ENCODE measurements at places on chromosomes 13 and 19. TPM values are rescaled to one million over a fixed set of nuclear protein-coding genes. Genes with fewer than 3 reads are reported as not detected.

DNA sequence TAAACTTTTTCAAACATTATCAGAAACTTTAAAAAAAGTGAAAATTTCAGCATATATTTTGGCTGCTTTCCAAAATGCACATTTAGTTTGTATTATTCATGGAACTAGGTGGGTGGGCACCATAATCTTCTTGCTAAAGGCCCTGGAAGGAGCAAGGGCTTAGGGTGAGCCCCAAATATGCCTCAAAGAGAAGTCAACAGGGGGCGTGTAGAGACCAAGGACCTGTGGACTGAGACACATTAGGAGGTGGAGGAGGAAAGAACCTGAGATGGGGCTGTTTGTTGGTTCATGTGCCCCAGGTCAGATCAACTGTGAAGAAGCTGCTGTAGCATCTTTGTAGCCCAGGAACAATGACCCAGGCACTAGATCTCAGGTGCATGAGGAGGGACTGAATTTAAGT, 79.6 kb upstream of the OLFM4 start:
- no peak for DNase-seq

GRCh38 chr13:74324338-74324737, 190.1 kb upstream of the KLF12 start:
- no peak for DNase-seq

GRCh38 chr19:38457690-38458405, 24.4 kb downstream of the RYR1 start:
- no peak for DNase-seq

DNA sequence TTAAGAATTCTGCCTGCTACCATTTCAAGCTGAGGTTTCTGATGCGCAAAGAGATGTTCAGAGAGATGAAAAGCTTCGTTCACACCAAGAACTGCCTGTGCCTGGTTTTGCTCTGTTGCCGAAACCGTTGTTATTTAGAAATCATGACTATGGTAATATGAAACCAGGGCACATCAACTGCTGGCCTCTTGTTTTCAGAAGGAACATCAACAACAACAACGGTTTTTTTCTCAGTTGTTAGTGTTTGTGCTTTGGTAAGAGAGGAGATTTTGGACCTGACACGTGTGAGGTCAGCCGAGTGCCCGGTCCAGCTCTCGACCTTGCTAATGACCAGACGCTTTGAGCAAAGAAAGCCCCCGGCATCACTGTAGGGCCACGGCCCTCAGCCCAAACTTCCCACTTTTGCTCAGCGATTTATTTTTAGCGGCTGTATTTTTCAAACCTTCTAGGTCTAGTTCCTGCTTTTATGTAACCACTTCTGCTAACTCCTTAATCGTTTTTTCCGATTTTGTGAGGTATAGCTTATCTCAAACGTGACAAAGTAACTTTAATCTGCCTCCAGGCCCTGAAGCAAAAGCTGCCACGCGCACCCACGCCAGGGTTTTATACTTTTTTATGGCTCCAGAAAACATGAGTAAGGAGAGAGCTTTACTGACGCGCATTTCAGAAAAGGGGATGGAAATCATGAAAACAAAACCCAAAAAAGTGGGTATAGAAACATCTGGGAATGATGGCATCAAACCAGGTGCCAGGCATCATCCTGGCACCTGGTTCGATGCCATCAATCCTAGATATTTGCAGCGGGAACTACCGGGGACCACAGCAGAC, 42.0 kb downstream of the KLF2 start:
- no peak for DNase-seq

Gene TNFSF11
- not detected for total RNA-seq

DNA sequence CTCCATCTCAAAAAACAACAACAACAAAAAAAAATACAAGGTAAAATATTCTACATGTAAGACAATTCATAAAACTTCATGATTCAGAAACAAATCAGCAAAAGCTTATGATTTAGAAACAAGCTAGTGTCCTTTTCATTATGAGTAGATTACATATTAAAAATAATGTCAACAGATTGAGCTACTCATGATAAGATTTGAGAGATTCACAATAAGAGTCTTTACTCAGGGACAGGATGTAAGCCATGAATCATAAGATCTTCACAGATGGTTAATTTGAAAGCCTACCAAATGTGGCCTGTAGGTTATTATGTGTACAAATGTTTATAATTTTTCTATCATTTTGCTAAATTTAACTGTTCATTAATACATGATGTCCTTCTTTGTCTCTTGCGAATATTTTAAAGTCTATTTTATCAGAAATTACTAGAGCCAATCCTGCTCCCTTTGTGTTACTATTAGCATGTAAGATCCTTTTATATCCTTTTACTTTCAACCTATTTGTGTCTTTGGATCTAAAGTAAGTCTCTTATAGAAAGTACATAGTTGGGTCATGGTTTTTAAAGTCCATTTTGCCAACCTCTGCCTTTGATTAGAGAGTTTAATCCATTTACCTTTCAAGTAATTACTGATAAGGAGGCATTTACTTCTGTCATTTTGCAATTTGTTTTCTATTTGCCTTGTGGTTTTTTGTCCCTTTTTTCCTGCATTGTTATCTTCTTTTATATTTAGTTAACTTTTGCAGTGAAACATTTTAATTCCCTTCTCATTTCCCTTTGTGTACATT, 68.3 kb upstream of the RXFP2 start:
- no peak for DNase-seq

Gene WTIP
- 8.2 TPM for total RNA-seq
